ENCODE measurements at places on chromosomes 5 and 9.

DNA sequence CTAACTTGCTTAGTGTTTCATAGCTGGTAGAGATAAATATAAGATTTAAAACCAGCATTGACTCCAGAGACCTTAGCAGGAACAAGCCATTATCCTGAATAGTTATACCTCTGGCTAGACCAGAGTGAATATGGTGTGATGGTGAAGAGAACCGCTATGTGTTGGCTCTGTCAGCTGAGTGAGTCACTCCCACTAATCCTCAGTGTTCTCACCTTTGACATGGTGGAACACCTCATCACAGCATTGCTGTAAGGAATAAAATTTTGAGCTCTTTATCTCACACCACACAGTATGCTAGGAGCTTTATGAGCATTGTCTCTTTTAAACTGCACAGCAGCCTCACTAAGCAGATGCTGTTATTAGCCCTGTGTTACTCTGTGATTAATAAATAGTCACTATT is 90.7 kb upstream of the DHFR start:
- peaks cover 15% of the 10 kb centered on the region for H3K36me3 ChIP-seq
- no peaks in the 10 kb centered on the region for H3K4me1 ChIP-seq
- no peak for DNase-seq
- no peak overlapping the region for H3K27ac ChIP-seq
- H3K4me3 ChIP-seq, result no peak overlapping the region
- H3K27me3 ChIP-seq, result no peaks in the 10 kb centered on the region

DNA sequence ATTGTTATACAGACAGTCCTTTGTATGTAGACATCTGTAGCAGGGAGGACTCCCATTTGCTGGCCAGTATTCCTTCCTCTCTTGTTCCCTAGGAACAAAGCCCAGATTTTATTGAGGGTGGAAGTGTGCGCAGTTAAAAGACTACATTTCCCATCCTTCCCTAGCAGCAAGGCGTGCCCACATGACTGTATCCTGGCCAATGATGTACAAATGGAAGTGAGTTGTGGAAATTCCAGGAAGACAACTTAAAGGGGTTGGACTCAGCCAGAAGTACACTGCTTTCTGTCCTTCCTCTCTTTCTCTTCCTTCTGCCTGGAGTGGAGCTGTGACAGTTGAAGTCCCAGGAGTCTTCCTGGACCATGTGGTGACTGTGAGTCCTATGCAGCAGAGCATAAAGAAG is 89.0 kb downstream of the HRH2 start:
- peak; percentile 21 for DNase-seq
- H3K4me1 ChIP-seq, result no peaks in the 10 kb centered on the region
- peaks cover 4% of the 10 kb centered on the region for H3K27me3 ChIP-seq
- no peaks in the 10 kb centered on the region for H3K36me3 ChIP-seq
- no peak overlapping the region for H3K4me3 ChIP-seq
- H3K27ac ChIP-seq, result no peak overlapping the region

DNA sequence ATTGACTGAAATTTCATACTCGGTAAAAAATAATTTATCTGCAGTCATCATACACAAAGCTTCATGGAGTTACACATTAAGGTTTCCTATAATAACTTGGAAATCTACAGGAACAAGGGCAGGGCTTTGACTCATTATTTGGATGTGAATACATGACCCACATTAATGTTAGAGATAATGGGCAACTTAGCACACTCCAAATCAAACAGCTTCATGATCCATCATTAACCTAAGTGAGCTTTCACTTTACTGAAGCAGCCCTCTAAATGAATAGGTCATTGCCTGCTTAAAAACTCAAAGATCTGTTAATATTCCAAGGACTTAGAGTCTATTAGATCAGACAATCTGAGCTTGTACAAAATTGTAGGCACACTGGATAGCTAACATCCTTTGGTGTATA is 9.0 kb downstream of the CDH12 start:
- no peaks in the 10 kb centered on the region for H3K36me3 ChIP-seq
- no peaks in the 10 kb centered on the region for H3K27me3 ChIP-seq
- H3K4me1 ChIP-seq, result no peaks in the 10 kb centered on the region
- no peak overlapping the region for H3K27ac ChIP-seq

- no peak for DNase-seq
- no peaks in the 10 kb centered on the region for H3K36me3 ChIP-seq
- H3K4me1 ChIP-seq, result no peaks in the 10 kb centered on the region
- no peaks in the 10 kb centered on the region for H3K27me3 ChIP-seq
- no peak overlapping the region for H3K4me3 ChIP-seq
Observed at GRCh38 chr5:177036443-177036842, 13.9 kb downstream of the ZNF346 start.

DNA sequence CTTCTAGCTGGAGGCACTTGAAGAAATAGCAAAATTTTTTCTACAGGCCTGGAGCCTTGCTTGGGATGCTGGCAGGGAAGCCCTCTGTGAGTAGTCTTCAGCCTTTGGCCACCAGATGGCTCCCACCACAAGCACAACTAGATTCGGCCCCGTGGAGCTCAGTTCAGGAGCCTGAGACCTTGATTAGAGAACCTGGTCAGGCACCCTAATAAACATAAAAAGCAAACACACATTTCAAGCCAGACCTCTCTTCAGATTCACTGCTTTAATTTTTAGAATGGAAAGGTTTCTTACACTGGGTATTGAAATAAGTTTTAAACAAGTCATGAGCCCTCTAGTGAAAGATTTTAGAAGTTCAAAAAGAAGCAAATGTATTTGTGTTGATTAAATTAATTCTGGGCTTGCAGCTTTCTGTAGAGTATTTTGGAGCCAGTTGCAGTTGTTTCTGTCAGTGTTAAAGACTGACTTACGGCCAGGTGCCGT is 41.4 kb downstream of the GLRX start:
- H3K27ac ChIP-seq, result peak overlapping the region; percentile 48
- peaks cover 30% of the 10 kb centered on the region for H3K36me3 ChIP-seq
- H3K4me1 ChIP-seq, result no peaks in the 10 kb centered on the region
- no peaks in the 10 kb centered on the region for H3K27me3 ChIP-seq

DNA sequence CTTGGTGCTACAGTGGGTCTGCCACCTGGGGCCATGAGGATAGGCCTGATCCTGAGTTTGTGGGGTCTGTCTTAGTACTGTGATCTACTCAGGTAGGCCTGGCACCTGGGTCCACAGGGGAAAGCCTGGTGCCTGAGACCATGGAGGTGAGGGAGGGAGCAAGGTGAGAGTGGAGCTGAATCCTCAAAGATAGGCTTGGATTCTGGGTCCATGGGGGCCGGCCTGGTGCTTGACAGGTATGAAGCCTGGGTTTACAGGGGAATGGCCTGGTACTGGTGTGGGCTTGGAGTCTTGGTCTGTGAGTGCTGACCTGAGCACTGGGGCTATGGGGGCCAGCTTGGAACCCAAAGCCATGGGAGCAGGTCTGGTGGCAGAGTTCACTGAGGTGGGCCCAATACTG is 439.2 kb upstream of the SMARCA2 start:
- no peaks in the 10 kb centered on the region for H3K27me3 ChIP-seq
- H3K4me1 ChIP-seq, result no peaks in the 10 kb centered on the region
- H3K4me3 ChIP-seq, result no peak overlapping the region
- no peaks in the 10 kb centered on the region for H3K36me3 ChIP-seq
- no peak overlapping the region for H3K27ac ChIP-seq

DNA sequence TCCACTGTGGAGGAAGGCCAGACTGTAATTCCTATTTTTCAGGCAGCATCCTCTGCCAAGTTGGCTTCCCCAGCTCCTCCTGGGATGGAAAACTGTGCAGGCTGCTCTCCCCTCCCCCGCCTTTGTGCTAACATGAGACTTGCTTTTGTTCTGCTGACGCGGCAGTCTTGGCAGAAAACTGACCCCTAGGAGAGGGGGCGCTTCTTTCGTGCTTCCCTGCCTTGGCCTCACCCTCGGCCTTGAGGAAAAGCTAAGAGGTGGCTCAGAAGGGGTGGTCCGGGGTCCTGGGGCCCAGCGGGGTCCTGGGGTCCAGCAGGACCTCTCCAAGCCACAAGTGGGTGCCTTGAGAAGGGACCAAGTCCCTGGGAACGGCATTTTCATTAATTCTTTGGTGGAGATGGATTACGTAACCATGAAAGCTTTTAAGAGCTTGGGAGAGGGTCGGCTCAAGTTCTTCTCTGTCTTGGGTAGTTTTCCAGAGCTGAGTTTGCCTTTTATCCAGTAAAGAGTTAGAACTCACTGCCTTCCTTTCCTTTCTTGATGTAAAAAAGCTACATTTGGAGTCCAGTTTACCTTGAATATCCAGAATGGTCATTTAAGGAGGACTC is 51.0 kb downstream of the SH3PXD2B start:
- H3K36me3 ChIP-seq, result peaks cover 22% of the 10 kb centered on the region
- peak overlapping the region; percentile 89 for H3K27ac ChIP-seq
- H3K4me3 ChIP-seq, result no peak overlapping the region
- no peaks in the 10 kb centered on the region for H3K4me1 ChIP-seq
- no peaks in the 10 kb centered on the region for H3K27me3 ChIP-seq
- DNase-seq, result peak; percentile 57

DNA sequence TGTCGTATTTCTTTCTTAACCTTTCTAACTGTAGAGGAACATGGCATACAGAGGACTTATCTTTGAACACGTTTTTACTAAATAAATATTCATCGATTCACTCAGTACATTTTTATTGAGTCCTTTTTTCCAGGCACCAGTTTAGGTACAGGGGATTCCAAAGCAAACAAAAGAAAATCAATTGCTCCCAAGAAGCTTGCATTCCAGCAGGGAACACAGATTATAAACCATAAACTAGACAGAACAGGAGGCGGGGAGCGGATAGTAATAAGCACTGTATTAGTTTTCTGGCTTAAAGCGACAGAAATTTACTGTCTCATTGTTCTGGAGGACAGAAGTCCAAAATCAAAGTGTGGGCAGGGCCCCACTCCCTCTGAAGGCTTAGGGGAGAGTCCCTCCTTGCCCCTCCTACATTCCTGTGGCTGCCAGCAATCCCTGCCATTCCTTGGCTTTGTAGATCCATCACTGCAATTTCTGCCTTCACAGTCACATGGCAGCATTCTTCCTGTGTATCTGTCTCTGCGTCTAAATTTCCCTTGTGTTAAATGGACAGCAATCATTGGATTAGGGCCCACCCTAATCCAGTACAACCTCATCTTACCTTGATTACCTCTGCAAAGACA is 115.5 kb downstream of the COL23A1 start:
- no peaks in the 10 kb centered on the region for H3K27me3 ChIP-seq
- no peaks in the 10 kb centered on the region for H3K4me1 ChIP-seq
- H3K36me3 ChIP-seq, result no peaks in the 10 kb centered on the region
- H3K4me3 ChIP-seq, result no peak overlapping the region

- H3K4me1 ChIP-seq, result no peaks in the 10 kb centered on the region
- DNase-seq, result no peak
- H3K27ac ChIP-seq, result no peak overlapping the region
- no peaks in the 10 kb centered on the region for H3K36me3 ChIP-seq
Observed at GRCh38 chr5:110823571-110823970, 84.8 kb downstream of the SLC25A46 start.

- H3K4me3 ChIP-seq, result no peak overlapping the region
- DNase-seq, result no peak
- no peak overlapping the region for H3K27ac ChIP-seq
- no peaks in the 10 kb centered on the region for H3K27me3 ChIP-seq
- no peaks in the 10 kb centered on the region for H3K4me1 ChIP-seq
Observed at GRCh38 chr5:131821221-131821620, 24.4 kb upstream of the FNIP1 start.

- no peaks in the 10 kb centered on the region for H3K36me3 ChIP-seq
- no peaks in the 10 kb centered on the region for H3K27me3 ChIP-seq
- DNase-seq, result no peak
- no peak overlapping the region for H3K4me3 ChIP-seq
Observed at GRCh38 chr9:2697492-2697891, 19.8 kb upstream of the KCNV2 start.

- H3K4me1 ChIP-seq, result no peaks in the 10 kb centered on the region
- no peaks in the 10 kb centered on the region for H3K36me3 ChIP-seq
- H3K4me3 ChIP-seq, result no peak overlapping the region
- H3K27me3 ChIP-seq, result no peaks in the 10 kb centered on the region
Observed at GRCh38 chr9:98031935-98032334, 24.6 kb upstream of the NANS start.

DNA sequence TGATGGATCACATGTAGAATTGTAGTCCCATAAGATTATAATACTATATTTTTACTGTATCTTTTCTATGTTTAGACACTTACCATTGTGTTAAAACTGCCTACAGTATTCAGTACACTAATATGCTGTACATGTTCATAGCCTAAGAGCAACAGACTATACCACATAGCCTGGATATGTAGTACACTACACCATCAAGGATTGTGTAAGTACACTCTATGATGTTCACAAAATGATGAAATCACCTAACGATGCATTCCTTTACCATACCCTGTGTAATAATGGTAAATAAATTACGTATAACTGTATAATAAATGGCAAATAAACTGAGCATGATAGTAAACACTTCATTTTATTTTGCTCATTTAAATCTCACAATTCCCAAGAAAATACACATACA is 60.3 kb downstream of the RICTOR start:
- no peaks in the 10 kb centered on the region for H3K36me3 ChIP-seq
- DNase-seq, result no peak
- no peak overlapping the region for H3K4me3 ChIP-seq
- H3K27ac ChIP-seq, result no peak overlapping the region

GRCh38 chr5:167853421-167853820 is 438.0 kb upstream of the WWC1 start:
- H3K36me3 ChIP-seq, result no peaks in the 10 kb centered on the region
- no peak overlapping the region for H3K27ac ChIP-seq
- no peak for DNase-seq
- H3K4me1 ChIP-seq, result no peaks in the 10 kb centered on the region

GRCh38 chr9:21570643-21571275 is 88.6 kb upstream of the IFNE start:
- H3K36me3 ChIP-seq, result no peaks in the 10 kb centered on the region
- DNase-seq, result no peak
- H3K4me1 ChIP-seq, result no peaks in the 10 kb centered on the region
- no peaks in the 10 kb centered on the region for H3K27me3 ChIP-seq

GRCh38 chr5:124034963-124035362 is 523.0 kb downstream of the CSNK1G3 start:
- no peaks in the 10 kb centered on the region for H3K4me1 ChIP-seq
- no peak for DNase-seq
- H3K36me3 ChIP-seq, result no peaks in the 10 kb centered on the region
- H3K27ac ChIP-seq, result no peak overlapping the region

DNA sequence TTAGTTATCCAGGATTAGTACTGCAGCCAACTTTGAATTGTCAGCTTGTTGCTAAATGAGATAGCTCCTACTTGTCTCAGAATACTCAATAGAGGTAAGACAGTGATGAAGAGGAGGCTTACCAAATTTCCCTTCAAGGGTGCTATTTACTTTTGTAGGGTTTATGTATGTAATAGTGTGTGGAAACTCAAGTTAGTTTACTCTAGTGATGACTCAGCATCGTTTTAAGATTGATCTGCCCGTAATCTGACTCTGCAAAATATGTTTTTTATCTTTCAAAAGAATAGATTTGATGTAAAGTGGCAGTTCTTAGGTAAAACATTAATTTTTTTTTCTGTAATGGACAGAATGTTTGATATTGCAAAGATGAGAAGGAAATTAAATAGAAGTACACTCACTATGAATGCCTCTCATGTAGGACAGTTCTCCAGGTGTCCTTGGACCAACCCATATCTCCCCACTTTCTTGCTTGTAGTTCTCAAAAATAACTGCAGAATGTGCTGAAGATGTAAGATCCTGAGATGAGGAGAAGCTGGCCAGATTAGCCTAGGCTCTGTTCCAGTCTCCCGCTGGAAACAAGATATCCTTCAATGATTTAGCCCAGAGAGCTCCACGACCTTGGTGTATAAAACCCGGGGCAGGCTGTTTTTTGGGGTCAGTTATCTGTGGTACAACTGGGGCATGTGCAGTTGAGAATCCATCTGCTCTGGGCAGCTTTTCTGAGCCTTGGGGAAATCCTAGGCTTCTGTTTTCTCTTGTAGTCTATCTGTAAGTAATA is 24.4 kb upstream of the MROH2B start:
- H3K27ac ChIP-seq, result no peak overlapping the region
- H3K36me3 ChIP-seq, result no peaks in the 10 kb centered on the region
- H3K27me3 ChIP-seq, result no peaks in the 10 kb centered on the region
- no peak overlapping the region for H3K4me3 ChIP-seq

- no peak overlapping the region for H3K4me3 ChIP-seq
- DNase-seq, result no peak
- H3K27me3 ChIP-seq, result peaks cover 3% of the 10 kb centered on the region
Observed at GRCh38 chr5:79050498-79050897, 19.0 kb downstream of the DMGDH start.
